T47D (cell line): ENCODE measurements at places on chromosomes 2 and 18.
A peak's percentile ranks its signal among the peaks of the same experiment; 100 is the strongest.

- no peak for DNase-seq
Observed at GRCh38 chr18:21359746-21360145, 117.7 kb downstream of the GREB1L start.

GRCh38 chr2:11410101-11410500 is 55.9 kb downstream of the E2F6 start:
- no peak for DNase-seq

DNA sequence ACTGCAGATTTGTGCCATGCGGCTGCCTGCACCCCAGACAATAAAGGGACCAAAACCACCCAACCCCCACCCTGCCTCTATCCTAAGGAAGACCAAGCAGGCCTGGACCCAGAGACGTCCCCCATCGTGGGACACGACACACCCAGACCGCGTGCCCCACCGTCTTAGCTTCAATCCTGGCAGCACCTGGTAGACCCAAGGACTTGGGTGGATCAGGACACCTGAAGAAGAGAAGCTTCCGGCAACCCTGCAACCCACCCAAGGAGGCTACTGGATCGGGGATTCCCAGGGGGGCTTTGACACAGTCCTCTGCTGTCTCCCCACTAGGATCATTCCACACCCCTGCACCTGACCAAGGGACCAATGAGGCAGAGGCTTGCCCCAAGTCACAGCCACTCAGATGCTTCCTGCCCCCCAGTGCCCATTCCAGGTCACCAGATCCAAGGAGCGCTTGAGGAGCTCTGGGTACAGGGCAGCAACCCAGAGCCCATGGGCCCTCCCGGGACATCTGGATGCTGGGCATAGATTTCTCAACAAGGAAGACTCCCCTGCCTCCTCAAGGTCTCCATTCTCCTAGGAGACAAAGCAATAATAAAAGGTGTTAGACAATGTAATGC is 3.6 kb downstream of the ALPI start:
- no peak for DNase-seq

- no peak for DNase-seq
Observed at GRCh38 chr2:216789081-216789480, 70.8 kb downstream of the TNP1 start.

GRCh38 chr18:21242780-21243401 is 859 bp downstream of the GREB1L start:
- peak; percentile 35 for DNase-seq

DNA sequence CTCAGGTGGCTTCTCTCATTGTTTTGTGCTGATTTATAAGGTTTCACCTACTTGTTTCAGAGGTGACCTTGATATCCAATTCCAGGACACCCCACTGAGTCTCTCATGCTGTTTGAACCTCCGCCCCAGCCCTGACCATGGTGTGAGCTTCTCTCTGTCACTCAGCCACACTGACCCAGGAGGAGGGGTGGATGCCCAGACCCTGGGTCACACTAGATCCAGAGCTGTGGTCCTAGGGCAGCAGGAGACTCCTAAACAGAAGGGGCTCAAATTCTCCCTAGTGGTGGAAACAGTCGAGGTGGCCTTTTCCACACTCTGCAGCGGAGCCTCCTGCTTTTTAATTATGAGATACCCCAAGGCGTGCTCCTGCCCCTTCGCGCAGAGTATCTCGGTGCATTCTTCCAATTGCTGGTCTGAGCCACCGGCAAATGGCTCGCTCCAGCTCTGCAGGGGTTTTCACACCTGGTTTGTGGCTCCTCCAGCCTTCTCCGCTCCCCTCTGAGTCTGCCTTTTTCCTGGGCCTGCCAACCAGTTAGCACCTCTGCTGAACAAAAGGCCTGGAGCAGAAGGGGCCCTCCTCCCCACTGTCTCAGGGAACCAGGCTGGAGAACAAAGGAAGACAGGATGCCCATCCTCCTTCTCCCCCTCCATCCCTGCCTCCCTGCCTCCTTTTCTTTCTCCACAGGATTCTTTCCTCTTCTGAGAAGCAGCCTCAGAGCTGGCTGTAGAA is 147.3 kb upstream of the SPRED2 start:
- no peak for DNase-seq

DNA sequence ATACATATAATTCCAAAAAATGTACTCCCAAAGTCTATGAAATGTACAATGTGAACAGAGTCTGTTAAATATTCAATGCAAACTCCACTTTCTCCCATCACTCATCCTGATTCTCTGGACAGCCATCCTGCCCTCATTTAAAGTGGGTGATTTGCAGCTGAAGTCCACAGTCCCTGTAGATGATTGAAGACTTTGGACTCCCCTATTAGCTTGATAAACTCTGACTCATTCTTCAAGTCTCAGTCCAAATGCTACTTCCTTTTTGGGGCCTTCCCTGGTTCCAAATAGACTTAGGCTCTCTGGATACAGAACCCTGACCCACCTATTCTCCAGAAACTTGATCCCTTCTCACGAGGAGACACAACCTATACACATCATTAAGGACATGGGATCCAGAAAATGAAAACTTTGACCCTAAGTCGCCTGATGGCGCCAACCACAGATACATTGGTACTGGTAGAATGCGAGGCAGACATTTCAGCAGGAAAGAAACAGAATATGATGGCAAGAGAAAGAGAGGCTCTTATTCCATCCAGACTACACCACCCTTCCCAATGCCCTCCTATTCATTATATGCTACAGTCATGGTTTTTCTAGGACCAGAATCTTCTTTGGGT is 122.7 kb downstream of the VIT start:
- DNase-seq, result no peak

- peak; percentile 34 for DNase-seq
Observed at GRCh38 chr2:26561918-26562810, 79.0 kb downstream of the CIB4 start.

GRCh38 chr18:62281684-62282083 is 43.4 kb upstream of the TNFRSF11A start:
- no peak for DNase-seq

DNA sequence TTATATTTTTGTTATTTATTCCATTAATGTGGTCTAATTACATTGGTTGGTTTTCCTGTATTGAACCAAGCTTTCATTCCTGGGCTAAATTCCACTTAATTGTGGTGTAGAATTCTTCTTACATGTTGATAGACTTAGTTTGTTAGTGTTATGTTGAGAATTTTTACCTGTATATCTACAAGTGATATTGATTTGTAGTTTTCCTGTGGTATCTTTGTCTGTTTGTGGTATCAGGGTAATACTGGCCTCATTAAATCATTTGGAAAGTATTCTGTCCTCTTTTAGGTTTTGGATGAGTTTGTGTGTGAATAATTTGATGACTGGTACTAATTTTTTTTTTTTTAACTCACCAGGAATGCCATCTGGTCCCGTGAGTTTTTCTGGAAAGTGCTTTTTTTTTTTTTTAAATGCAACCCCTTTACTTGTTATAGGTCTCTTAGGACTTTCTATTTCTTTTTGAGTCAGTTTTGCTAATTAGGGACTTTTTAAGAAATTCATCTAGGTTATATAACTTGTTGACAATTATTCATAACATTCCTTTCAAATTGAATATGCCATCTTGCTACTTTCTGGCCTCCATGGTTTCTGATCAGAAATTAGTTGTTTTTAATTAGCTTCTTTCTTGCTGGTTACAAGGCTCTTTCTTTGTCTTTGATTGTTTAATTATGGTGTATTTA is 232.8 kb downstream of the CCDC85A start:
- DNase-seq, result no peak

- no peak for DNase-seq
Observed at GRCh38 chr2:39494784-39495251, 57.7 kb upstream of the MAP4K3 start.

- DNase-seq, result no peak
Observed at GRCh38 chr18:58013241-58014211, 30.5 kb upstream of the NEDD4L start.

GRCh38 chr2:37637985-37638384 is 33.5 kb downstream of the CDC42EP3 start:
- DNase-seq, result no peak

DNA sequence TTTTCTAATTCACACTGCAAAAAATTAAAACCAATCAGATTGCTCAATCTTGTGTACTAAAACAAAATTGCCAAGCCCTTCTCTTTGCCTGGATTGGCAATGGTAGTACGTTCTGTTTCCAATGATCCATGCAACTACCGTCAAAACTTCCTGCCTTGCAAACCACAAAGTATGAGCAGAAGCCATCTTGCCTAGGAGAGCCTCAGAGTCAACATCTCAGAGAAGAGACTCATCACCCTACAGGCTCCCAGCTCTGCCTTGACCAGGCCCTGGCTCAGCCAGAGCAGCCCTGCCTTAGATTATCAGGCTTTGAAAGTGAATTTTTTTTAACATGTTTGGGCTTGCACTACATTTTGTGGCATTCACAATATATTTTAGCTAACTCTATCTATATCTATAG is 574.1 kb downstream of the SATB2 start:
- no peak for DNase-seq

- no peak for DNase-seq
Observed at GRCh38 chr2:238220892-238221521, 17.5 kb upstream of the ILKAP start.

DNA sequence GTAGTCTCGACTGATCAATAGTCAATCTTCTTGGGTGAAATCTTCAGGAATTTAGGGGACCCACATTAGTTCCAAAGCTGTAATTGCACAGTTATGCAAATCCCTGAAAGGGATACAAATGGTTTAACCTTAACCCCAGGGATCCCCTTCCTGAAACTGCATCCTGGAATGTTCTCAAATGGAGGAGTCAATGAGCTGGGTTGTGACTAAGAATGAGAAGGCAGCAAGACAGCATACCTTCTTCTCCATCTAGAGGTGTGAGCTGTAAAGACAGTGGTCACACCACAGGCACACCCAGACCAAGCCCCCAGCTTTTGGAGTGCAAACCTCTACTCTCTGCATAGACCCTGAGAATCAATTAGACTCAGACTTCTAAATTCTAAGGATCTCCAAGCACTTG is 164.7 kb upstream of the MEIS1 start:
- no peak for DNase-seq
